ENCODE measurements at places on chromosomes 12 and 14.

DNA sequence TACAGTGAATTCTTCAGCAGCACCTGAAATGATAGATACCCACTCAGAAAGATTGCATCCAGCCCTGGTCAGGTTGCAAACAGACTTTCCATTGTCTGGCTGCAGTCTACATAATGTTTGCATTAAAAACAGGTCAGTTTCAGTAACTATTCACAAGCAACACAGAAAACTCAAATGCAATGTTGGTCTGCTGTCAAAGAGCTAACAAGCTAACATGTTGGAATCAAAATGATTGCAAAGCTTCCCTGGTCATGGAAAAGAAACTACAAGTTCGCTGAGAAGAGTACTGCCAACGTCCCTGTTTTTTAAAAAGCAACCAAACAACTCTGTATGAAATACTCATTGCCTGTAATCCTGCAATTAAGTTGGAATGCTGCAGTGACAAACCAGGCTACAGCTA lies 374.7 kb downstream of the ADAMTS20 start:
- no peak for DNase-seq

- no peak for DNase-seq
These were observed 604 bp downstream of the EEA1 start for GRCh38 chr12:92928421-92928961.

GRCh38 chr14:95872777-95873176 lies 3.9 kb upstream of the TUNAR start:
- DNase-seq = no peak

DNA sequence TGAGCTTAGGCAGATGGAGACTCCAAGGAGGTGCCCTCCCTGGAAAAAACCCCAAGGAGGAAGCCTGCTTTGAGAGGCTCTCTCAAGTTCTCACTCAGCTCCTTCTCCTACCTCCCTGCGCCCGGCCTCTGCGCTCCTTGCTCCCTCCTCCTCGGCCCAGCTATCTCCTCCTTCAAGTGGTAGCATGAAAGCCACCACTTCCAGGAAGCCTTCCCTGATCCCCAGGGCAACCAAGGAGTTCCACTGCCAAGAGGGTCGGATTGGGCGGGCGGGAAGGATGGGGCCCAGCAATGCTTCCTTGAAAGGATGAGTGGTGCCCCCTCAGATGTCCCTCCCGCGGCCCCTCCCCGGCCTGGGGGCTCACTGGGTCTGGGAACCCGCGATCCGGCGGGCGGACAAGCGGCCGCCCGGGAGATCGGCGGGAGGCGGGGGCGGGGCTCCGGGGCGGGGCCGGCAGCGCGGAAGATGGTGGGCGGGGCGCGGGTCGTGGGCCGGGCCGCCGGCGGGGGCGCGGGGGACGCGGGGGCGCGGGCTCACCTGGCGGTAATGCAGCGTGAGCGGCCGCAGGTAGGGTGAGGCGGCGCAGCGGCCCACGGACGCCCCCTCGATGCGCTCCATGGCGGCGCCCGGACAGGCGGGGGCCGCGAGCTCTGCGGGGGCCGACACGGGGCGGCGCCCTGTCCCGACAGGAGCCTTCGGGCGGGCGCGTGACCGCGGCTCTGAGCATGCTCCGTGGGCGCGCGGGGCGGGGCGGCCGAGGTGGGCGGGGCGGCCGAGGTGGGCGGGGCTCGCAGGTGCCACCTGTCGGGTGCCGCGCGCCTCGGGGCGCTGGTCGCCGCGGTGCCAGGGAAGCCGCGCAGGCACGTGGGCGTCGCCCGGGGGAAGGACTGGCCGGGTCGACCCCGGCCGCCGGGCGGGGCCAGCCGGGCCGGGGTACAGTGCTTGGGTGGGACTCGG lies at the start of gene NUDT14:
Gene NUDT14 (minus strand): TSS at position 721 of the 957 bp plus-strand sequence. CDS start 103 bp downstream, at position 618.
- DNase-seq = peak; percentile 15

DNA sequence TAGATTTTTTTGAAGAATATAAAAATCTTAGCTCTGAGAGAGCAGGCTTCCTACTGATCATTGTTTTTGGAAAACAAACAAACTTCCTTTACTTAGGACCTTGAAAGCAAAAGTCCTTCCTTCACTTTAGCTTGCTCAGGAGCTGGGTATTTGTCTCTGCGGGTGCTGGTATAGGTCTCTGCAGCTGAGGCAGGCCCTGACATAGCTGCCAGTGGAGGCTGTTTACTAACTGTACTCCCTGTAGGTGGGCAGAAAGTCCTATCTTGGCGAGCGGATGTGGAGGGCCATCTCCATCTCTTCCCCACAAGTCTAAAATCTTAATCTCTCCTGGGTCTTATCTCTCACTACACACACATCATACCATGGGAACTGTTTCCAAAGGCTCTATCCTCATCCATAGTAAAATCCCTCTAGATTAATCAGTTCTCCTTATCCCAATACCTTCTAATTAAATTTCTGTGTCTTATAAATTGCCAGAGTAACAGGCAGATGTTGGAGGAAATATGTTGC lies 4.1 kb upstream of the MIA2 start:
- no peak for DNase-seq

DNA sequence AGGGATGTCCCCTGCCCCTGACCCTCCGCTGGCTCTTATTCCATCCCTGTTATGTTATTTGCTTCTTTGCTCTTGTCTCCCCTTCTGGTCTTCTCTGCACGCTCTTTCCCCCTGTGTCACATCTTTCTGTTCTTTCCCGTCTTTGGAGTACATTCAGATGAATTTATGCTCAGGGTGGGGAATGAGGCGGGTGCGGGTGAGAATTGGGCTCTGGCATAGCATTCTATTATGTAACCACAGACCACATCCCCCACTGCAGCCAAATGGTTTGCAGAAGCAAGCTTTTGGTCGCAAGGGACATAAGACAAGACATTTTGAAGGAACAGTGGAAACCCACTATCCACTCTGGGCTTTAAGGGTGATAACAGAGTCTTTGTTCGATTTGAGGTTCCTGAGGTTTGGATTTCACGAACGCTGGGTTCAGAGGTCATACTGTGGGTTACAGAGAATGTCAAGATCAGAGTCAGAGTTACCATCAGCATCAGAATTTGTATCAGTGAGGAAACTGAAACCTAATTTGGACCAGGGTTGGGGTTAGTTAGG lies 3.8 kb downstream of the ENDOU start:
- DNase-seq = no peak

GRCh38 chr12:25971654-25972041 lies 13.2 kb downstream of the RASSF8 start:
- DNase-seq = no peak

GRCh38 chr12:116508145-116509121 lies 50.7 kb upstream of the MAP1LC3B2 start:
- no peak for DNase-seq

- DNase-seq = no peak
These were observed 7.2 kb upstream of the CRIP2 start for GRCh38 chr14:105467249-105467941.

- no peak for DNase-seq
These were observed 19.9 kb downstream of the HRK start for GRCh38 chr12:116861320-116861719.

- DNase-seq = no peak
These were observed 1.5 kb downstream of the CORO1C start for GRCh38 chr12:108729612-108730364.

DNA sequence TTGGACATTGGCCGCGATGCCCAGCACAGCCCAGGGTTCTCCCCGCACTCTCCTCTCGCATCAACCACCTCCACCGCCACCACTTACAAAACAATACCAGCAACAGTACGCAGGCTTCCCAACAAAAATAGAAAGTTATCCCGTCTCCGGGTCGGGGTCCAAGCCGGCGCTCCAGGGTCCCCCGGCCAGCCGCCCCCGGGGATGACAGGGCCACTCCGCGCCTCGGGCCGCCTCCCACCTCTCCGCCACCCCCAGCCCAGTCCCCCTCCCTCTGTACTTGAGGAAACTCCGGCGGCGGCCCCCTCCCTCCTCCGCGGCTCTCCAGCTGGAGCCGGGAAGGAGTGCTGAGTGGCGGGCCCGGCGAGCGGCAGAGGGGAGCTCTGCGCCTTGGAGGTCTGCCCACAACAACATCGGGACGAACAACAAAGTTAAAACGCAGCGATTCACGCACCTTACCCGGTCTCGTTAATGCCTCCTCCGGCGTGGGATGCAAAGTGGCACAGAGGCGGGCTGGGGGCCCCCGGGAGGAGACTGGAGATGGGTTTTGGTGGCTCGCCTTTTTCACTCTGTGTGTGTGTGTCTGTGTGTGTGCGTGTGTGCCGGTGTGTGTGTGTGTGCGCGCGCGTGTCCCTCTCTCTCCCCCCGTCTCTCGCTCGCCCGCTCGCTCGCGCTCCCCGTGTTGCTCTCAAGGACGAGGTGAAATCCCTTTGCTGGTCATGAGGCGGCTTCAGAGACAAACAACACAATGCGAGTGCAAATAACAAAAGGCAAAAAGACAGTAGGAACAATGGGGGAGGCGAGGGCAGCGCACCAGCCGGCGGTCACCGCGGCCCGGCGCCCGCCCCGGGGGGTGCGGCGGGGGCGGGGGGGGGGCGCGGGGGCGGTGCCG lies 386.8 kb downstream of the BCAT1 start:
- DNase-seq = no peak

DNA sequence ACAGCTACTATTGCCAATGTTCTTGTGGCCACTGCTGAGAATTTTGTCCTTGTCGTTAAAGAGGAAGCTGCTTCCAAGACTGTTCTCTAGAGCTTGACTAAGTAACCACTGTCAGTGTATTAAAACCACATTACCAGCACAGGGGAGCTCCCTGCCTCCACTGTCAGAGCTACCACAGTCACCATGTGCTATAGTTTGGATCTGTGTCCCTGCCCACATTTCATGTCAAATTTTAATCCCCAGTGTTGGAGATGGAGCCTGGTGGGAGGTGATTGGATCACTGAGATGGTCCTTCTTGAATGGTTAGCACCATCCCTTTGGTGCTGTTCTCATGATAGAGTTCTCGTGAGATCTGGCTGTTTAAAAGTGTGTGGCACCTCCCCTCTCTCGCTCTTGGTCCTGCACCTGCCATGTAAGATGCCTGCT lies 23.2 kb upstream of the RAP1B start:
- DNase-seq = no peak

DNA sequence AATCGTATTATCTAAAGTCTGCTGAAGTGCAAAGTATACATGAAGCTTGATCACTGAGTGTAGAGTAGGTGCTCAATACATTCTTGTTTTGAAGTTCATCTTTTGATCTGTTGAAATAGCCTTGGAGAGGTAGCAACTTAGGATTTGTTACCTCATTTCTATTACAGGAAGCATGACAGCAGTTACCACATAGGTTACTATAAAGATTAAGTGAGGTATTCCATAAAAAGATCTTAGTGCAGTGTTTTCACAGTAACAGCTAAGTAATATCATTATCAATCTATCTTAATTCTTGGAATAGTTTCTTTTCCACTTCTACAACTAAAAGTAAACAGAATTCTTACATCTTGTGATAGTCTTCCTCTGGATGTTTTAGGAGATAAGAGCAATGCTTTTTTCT lies 50.9 kb downstream of the BTBD7 start:
- DNase-seq = no peak

DNA sequence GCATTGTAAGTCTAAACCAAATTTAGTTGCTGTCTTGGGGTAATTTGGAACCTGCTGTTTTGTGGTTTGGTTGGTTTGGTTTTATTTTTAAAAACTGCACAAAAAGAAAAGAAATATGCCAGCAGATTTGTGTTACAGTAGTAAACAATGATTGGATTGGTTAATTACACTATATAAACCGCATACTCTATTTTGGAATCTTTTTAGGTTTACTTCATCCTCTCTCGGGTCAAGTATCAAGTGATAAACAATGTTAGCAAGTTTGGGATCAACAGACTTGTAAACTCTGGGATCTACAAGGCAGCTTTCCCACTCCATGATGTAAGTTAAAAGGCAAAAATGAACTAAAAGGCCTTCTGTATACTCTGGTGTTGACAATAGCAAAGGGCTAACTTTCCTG lies 132.4 kb downstream of the ANO6 start:
- no peak for DNase-seq

DNA sequence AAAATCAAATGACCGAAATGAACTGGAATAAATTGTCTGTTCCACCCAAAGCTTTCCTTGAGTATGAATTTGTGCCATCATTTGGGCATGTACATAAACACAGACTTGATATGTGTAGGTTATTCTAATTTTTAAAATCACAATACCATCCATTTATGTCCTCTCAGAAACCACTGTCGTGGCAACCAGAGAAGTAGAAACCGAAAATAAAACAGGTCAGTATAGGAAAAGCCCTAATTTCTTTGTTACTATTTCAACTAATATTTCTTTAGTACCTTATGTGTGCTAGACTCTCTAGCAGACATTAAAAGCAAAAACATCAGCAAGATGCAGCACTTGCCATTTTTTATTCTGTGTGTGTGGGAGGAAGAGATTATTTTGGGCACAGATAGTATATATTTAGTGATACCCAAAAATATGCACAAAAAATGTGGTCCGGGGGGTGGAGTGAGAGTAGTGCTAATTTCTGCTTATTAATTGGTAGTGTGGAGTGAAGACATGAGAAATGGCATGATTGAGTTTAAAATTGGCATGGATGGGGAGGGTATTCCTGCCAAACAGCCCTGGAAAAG lies 130.8 kb upstream of the CNTN1 start:
- DNase-seq = no peak

DNA sequence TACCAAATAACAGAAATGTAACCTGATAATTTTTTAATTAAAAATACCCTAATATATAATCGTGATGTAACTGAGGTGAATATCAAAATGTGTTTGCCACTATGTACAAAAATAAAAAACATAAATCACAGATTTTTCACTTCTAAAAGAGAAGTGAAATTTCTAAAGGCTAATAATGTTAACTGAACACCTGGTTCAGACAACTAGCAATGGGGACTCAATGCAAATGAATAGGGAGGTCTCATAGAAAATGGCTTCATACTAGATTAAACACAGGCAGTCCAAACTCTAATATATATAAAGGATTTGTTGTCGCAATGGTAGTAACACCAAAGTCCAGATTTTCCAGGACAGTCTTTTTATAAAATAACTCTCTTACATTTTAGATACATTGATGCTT lies 365.4 kb upstream of the ATP2B1 start:
- DNase-seq = no peak

DNA sequence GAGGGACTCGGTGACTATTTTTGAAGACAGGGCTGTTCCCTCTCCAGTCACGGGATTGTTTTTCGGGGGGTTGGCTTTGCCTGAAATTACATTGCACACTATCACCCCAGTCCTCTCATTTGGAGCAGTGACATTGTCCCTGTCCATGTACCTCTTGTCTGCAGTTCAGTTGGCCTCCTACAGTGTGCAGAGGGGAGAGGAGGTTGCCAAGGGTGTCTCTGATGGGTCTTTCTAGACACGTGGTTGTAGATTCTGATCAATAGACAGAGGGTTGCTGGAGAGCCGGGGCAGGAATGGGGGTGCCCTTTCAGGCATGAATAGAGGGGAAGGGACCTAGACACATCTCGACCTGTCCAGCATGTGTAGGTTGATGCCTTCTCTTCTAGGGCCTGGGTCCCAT lies 1.2 kb downstream of the TMEM120B start:
- no peak for DNase-seq

Measured in esophagus squamous epithelium (tissue), 5 donors.